ENCODE measurements at places on chromosomes 16 and 17. TPM values are rescaled to one million over a fixed set of nuclear protein-coding genes. Genes with fewer than 3 reads are reported as not detected.

The FBXO39 gene
- total RNA-seq, result 0.20 TPM

The QRICH2 gene
- 9.6 TPM for total RNA-seq

The MMP28 gene
- total RNA-seq, result 3.6 TPM

The SEZ6L2 gene
- 2.4 TPM for total RNA-seq

The MYH11 gene
- total RNA-seq, result not detected

The HLF gene
- total RNA-seq, result not detected

The KCNG4 gene
- not detected for total RNA-seq

The KRTAP4-7 gene
- not detected for total RNA-seq

The KRT17 gene
- total RNA-seq, result 1.6 TPM

The SLC5A11 gene
- total RNA-seq, result not detected

The CDK12 gene
- total RNA-seq, result 55.4 TPM

The WDR59 gene
- total RNA-seq, result 62.2 TPM

The IGF2BP1 gene
- total RNA-seq, result 99.5 TPM

The CSH2 gene
- not detected for total RNA-seq

The CETP gene
- 2.8 TPM for total RNA-seq

The CDC6 gene
- total RNA-seq, result 55.2 TPM

The ZC3H18 gene
- 52.8 TPM for total RNA-seq

The HIC1 gene
- 35.5 TPM for total RNA-seq

The CAPN15 gene
- total RNA-seq, result 70.1 TPM

The TBX21 gene
- not detected for total RNA-seq

The DRC7 gene
- 0.13 TPM for total RNA-seq

The ADGRG3 gene
- not detected for total RNA-seq

The TBC1D3G gene
- not detected for total RNA-seq

The CD300LB gene
- total RNA-seq, result not detected

The SNX11 gene
- 26.4 TPM for total RNA-seq

The TAC4 gene
- total RNA-seq, result not detected

The FHOD1 gene
- total RNA-seq, result 104 TPM

The MFAP4 gene
- not detected for total RNA-seq

The DPEP3 gene
- not detected for total RNA-seq

The PNMT gene
- not detected for total RNA-seq

The NLGN2 gene
- total RNA-seq, result 29.2 TPM

The ATP6V0A1 gene
- 36.4 TPM for total RNA-seq

The B3GNT9 gene
- total RNA-seq, result 1.6 TPM

The KRT40 gene
- total RNA-seq, result not detected

The PTGES3L gene
- not detected for total RNA-seq

The GNGT2 gene
- total RNA-seq, result 3.7 TPM

The NOXO1 gene
- not detected for total RNA-seq

The DNAAF8 gene
- total RNA-seq, result 1.0 TPM

The ZNF821 gene
- 7.3 TPM for total RNA-seq

The STAC2 gene
- total RNA-seq, result not detected

The RAP1GAP2 gene
- total RNA-seq, result 3.1 TPM

The KRT33A gene
- total RNA-seq, result not detected

The ZNF385C gene
- not detected for total RNA-seq

The CCL8 gene
- total RNA-seq, result not detected

The MMP15 gene
- total RNA-seq, result 16.0 TPM

The MYL4 gene
- total RNA-seq, result 2.0 TPM

The CCT6B gene
- 0.78 TPM for total RNA-seq

The HOXB1 gene
- total RNA-seq, result not detected

Data from endothelial cell of umbilical vein (primary cell).